H9 (cell line): ENCODE measurements at places on chromosomes 3 and 15.

GRCh38 chr3:175301741-175302140 lies 442.6 kb downstream of the NAALADL2 start:
- DNase-seq, result no peak

- DNase-seq, result no peak
Measured at GRCh38 chr15:28977377-28978010, 91.7 kb downstream of the APBA2 start.

- DNase-seq, result peak; percentile 44
Measured at GRCh38 chr3:184538666-184539431, 22.7 kb upstream of the EPHB3 start.

GRCh38 chr3:144407335-144407734 lies 435.7 kb downstream of the DIPK2A start:
- no peak for DNase-seq

DNA sequence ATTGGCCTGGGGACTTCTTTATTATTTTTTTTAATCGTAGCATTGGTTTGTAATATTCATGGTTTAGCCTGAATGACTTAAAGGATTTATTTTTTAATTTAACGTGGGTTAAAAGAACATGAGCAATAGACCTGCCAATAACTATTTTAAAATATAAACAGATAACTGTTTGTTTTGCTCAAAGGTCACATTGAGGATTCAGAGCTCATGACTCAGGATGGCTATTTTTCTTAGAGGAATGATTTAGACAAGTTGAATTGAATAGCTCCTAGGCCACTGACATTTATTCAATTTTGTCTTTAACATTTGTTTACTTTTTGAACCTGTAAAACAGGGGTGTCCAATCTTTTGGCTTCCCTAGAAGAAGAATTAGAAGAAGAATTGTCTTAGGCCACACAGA lies 68.5 kb downstream of the ITPR1 start:
- DNase-seq, result no peak

DNA sequence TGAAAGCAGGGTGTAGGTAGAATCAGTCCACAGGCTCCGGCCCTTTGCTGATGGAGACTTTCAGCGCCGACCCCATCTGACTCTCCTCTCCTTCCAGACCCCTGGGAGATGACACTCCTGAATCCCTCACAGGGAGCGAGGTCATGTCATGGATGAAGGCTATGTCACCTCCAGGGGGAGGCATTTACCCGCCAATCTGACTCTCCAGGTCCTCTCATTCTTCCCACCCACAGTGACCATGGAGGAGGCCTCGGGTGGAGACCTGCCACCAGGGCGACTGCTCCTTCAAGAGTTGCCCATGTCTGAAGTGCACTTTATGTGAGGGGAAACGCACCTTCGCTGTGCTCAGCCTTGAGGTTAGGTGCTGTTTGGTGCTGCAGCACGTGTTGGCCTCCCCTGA lies 112.7 kb downstream of the KLF13 start:
- DNase-seq, result peak; percentile 63

DNA sequence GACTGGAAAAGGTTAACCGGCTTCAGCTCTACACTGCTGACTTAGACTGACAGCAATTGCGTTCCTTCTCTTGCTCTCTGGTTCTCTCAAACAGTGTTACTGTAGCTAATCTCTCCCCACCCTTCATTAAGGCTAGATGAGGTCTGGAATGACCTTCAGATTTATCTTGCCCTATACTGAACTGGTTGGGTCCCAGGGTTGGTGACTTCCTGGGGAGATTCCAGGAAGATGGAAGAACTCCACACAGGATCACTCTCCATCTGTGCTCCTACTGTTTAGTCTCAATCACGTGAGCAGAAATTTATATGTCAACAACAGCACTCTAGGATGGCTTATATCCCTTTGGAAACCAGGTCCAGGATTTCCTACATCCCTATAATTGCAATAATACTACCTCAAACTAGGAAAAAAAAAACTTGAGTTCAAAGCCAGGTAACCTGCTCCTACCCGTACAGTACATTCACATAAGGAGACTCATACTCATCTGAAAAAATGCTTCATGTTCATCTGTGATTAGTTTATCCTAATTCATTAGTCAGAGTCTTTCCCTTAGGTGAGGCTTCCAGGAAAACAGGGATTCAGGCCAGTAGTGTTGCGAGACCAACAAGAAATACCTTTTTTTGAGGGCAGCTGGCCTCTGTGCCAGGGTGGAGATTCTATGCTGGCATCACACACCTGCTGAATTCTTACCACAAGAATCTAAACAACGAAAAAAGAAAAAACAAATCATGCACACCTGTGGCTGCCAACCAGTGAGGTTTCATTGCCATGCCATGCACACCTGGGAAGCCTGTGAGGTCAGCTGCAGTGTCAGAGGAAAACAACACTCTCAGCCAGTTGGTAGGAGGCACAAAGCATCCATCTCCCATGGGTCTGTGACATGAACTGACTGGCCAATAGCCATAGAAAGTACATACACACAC lies 297.3 kb downstream of the MECOM start:
- DNase-seq, result no peak

DNA sequence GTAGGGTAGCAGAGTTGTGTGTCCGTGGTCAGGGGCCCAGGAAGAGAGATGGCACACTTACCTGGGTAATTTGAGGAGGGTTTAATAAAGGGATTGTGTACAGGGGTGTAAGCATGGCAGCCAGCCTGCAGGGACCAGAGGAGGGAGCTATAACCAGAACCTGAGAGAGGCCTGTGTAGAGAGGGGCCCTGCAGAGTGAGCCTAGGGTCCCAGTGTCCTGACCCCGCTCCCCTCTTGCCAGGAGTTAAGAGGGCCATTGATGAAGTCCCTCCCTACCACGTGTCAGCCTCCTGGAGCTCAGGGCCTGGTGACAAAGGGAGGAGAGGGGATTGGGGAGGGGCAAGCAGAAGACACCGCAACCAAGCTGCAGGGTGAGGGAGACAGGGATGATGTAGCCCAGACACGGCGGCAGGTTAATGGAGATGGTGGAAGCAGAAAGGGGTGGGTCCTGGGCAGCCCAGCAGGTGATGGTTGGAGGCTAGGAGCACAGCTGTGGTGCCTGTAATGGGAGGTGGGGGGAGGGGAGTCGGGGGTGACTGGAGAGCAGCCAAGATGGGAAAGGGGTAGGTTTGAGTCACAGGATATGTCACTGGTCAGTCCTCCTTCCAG lies 165.4 kb upstream of the TOPAZ1 start:
- DNase-seq, result peak; percentile 57

DNA sequence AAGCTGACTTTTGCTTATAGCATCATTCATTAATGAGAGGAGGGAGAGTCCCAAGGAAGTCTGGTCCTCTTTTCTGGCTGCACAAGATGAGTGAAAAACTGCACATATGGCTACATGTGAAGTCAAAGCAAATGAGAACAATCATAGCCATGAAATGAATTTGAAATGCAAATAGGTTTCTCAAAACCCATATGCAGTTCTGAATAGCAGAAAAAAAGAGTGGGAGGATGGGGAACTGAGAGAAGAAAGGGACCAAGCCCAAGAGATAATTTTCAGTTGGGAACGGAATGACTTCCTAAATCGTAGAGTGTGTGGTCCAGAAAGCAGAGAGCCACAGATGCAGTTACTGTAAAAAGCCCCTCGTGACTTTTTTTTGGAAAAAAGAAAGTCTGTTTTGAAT lies 66.3 kb downstream of the GTPBP8 start:
- no peak for DNase-seq

DNA sequence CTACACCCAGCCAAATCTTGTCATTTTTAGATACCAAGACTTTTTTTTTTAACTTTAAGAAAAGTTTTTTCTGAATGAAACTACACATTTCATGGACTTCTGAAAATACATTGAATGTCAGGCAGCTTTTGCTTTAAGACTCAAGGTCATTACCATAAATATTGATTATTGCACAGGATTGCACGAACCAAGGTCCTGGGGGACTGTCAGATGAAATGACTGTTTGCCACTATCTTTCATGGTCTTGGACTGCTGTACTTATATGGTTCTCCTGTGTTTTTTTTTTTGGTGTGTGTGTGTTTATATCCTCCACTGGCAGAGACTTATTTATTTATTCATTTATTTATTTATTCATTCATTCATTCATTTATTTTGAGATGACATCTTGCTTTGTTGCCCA lies 6.9 kb upstream of the MYO1E start:
- DNase-seq, result no peak

- no peak for DNase-seq
Measured at GRCh38 chr3:37864904-37865303, 3.2 kb downstream of the CTDSPL start.

- no peak for DNase-seq
Measured at GRCh38 chr3:115638991-115639390, 15.7 kb downstream of the GAP43 start.

DNA sequence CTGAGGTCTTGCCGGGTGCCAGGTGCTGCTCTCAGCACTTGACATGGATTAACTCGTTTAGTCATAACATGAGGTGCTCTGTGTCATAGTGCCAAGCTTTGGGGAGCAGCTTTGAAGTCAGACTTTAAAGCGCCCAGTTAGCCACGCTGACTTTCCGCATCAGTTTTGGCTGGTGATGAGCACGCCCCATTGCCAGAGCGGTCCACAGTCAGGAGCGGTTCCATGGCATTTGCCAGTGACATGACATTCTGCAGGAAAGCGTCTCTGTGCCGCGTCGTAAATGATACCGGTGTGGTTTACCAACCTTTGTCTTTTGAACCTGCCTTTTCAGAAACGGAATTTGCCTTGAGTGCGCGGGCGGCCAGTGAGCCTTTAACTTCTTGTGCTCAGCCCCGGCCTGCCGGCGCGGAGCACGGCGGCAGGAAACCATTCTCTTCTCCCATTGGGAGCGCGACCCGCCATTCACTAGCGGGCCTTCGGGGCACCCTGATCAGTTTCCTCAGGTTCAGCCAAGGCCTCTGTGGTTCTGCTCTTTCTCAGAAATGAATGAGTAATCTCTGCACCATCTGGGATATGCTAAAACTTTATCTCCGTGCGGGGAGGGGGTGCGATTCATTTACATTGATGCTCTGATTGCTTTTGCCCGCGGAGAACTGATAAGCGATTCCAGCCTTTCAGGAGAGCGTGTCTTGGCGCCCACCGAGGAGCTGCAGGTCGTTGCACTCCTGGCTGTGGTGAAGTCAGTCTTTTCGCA lies 1.7 kb upstream of the SLC2A2 start:
- DNase-seq, result peak; percentile 81

GRCh38 chr15:40906991-40907802 lies 12.9 kb downstream of the VPS18 start:
- peak; percentile 47 for DNase-seq

DNA sequence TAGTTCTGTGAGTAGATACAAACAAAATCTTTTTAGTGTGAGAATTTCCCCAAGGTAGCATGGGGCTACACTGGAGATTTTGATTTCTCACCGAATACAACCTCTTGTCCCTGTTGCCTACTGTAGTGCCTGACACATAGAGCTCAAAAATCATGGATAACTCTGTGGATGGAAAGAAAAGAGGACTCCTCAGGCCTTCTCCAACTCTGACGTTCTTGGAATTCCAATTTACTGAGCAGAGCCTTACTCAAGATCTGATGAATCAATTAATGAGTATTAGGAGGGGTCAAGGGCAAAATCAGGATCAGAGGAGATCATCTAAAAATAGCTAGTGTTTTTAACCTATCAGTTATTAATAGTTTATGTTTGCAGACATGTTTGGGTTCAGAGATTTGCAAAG lies 46.7 kb upstream of the PYDC2 start:
- DNase-seq, result no peak

- DNase-seq, result no peak
Measured at GRCh38 chr15:90512276-90512675, 17.4 kb upstream of the CRTC3 start.

DNA sequence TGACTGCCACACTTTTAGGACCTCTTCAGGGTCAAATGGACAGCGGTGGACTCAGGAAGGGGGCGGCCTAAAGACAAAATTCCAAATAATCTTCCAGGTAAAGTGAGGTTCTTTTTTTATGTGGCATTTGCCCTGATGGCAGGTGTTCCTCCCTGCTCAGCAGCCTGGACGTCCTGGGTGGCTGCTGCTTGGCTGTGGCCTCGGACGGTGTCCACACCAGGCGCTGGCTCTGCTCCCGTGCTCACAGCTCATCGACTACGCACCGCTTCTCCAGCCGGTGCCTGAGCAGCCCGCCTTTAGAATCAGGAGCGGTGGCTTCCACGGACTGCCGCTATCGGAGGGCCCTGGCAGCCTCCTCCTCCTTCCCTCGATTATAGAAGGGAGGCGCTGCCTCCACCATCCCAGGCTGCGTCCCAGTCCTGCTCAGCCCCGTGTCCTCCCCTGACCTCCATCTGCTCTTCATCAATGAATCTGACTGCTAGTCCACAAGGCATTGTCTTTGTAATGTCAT lies 41.9 kb downstream of the PCSK6 start:
- no peak for DNase-seq

GRCh38 chr3:52451237-52452083 lies 2.4 kb downstream of the TNNC1 start:
- DNase-seq, result peak; percentile 27

DNA sequence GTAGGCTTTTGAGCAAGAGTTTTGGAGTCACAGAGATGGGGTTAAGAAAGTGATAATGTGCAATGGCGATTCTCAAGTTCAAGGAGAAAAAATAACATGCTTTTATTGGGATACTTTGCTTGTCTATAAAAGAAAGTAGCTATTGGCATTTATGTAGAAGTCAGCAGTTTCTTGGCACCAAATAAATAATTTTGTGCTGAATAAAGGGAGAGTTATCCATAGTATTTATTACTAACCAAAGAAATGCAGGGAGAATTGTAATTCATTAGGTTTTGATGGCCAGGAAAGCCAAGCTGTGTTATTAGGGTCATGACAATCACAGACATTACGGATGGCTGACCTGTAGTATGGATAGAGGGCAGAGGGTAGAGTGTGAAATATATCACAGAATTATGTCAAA lies 33.1 kb downstream of the BTD start:
- no peak for DNase-seq

DNA sequence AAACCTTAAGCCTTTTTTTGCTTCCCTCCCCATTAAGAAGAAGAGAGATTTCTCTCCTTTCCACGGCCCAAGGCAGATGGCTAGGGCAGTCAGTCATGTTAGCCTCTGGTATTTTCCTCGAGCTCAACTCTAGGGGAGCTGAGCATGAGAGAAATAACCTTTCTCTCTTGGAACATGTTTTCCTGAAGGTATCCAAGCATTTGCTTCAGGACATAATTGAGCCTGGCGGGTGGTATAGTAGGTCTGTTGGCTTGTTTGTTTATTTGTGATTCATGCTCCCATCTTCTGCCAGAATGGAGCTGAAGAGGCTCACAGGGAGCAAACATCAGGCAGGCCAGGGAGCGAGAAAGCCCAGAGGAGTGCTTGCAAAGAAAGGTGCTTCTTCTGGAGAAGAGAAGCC lies 102.5 kb downstream of the MESD start:
- DNase-seq, result no peak

- DNase-seq, result no peak
Measured at GRCh38 chr15:47376190-47376589, 341.1 kb upstream of the SEMA6D start.

DNA sequence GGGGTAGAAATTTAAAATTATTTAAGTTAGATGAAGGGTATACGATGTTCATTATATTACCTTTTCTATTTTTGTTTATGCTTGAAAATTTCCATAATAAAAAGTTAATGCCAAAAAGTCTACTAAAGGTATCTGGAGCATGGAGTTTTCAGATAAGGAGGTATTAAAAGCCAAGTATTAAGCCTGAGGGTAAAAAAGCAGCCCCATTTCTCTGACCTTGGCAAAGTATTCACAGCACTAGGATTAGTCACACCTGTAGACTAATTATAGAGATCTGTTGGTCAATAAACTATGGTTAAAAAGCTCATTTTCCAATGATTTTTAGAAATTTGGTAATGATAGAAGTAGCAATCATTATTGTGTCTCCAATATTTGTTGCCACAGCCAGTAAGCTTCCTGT lies 23.1 kb downstream of the XRN1 start:
- no peak for DNase-seq

- no peak for DNase-seq
Measured at GRCh38 chr15:37084602-37085001, 15.7 kb downstream of the MEIS2 start.

- no peak for DNase-seq
Measured at GRCh38 chr3:126678693-126679317, 23.9 kb upstream of the TXNRD3 start.
